ENCODE measurements at places on chromosomes 6 and 20.

DNA sequence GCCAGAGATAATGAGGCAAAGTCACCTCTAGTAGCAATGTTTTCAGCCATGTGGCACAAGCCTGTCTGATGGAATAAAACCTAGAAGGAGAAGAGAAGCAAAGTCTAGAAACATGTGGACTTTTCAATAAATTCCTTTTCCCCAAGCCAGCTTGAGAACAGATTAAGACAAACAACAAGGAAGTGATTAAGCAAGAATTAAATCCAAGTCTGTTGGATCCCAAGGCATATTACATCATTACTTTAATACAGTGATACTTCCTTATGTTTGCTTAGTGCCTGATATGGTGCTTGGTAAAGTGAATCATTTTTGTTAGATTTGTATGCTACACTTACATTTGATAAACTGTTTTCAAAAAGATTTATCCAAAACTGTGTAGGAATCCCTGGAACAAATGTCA, 260.3 kb upstream of the FAM83B start:
- peak; percentile 32 for DNase-seq

- DNase-seq = no peak
Measured at GRCh38 chr20:58374027-58374850, 14.8 kb upstream of the VAPB start.

GRCh38 chr20:1225783-1226654, at the start of gene RAD21L1:
Gene RAD21L1, plus strand, starts transcription at chr20:1226044. Its CDS starts 2,410 bp downstream, at chr20:1228454.
- peak; percentile 34 for DNase-seq

DNA sequence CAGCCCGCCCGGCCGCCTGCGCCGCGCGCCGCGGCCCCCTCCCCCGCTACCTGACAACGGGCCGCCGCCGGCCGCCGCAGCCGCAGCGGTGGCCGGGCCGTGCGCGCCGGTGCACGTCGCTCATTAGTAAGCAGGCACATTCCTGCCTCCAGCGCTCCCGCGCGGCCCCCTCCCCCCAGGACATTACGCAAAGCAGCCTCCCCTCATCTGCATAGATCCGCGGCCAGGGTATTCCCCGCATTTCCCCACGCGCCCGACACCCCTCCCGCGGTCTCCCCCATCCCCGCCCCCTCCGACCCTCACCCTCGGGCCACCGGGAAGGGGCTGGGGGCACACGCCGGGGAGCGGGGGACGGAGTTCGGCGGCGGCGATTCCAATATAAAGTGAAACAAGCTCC, at the start of gene HIVEP2:
Gene HIVEP2, minus strand, starts transcription at position 128 of the 397 bp plus-strand sequence. CDS start 170,438 bp downstream, outside the sequence.
- DNase-seq = peak; percentile 71

DNA sequence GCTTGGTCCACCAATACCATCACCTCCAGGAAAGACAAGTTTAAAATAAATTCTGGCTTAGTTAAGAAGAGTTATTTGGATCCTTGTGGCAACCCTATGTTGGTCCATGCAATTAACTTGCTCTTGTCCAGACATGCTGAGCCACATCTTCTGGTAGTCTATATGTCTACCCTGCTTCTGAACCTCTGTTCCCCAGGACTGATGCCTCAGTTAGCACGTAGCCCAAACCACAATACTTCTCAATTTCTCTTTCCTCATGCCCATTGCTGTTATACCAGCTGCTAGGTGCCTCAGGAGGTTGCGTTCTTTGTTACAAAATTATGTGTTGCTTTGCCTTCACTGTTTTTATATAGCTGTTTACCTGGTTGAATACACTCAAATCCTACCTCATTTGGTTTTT, 116.4 kb upstream of the KCNQ5 start:
- no peak for DNase-seq

DNA sequence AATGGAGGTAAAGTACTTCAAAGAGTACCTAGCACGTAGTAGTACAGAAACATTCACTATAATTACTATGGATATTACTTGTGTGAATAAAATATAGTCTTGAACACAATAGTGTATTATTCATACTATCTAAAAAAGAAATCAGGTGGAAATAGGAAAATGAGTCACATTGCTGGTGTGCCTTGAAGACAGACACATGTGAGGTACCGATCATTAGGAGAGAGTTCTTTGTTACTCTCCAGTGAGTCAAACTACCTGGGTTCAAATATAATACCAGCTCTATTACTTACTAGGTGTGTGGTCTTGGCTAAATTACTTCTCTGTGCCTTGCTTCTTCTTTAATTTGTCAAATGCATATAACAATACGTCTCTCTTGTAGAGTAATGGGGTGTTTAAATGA, 50.8 kb upstream of the BEND6 start:
- DNase-seq = no peak

GRCh38 chr6:167103041-167103891, 19.6 kb upstream of the CCR6 start:
- DNase-seq = no peak

GRCh38 chr6:41597246-41598000, 40.8 kb upstream of the MDFI start:
- no peak for DNase-seq

DNA sequence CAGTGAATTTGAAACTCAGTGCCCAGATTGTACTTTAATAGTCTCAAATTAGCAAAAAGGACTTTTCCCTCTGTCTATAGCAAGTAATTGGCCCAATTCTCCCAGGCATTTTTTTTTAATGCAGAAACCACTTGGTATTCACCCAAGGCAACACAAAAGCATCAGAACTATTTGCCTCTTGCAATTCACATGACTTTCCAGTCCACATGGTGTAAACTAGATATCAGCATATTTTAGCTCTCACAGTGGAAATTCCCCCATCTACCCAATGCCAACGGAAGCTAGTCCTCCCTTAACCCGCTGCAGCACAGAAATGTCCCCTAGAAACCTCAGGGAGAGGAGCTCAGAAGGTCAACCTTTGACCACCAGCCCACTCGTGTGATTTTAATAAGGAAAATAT, 103.4 kb upstream of the CDYL start:
- DNase-seq = no peak

DNA sequence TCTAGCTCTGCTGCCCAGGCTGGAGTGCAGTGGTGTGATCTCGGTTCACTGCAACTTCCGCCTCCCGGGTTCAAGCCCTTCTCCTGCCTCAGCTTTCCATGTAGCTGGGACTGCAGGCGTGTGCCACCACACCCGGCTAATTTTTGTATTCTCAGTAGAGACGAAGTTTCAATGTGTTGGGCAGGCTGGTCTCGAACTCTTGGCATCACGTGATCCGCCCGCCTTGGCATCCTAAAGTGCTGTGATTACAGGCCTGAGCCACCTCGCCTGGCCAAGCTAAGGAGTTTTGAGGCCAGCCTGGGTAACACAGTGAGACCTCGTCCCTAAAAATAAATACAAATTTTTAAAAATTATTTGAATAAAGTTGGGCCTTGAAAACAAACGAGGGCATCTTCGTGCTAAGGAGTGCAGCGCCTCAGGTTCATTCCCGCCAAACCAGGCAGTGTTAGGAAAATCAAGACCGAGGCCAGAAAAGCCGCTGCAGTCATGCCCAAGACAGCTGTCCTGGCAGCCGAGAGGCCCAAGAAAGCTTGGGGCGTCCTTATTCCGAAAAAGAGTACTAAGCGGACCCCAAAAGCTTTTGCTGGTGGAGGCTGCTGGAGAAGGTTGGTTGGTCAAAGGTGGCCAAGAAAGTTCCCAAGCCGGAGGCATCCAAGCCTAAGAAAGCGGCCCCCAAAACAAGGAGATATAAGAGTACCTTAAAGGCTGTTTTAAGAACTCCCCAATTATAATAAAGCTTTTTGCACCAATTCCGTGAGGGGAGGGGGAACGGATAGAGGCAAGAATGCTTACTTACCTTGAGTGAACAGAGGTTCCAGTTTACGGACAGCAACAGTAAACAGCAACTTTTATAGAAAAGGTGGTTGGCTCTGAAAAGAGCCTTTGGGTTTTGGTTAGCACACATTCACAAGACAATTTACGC, 109.0 kb downstream of the HFE start:
- DNase-seq = no peak

- DNase-seq = no peak
Measured at GRCh38 chr6:133040094-133040802, 200.9 kb upstream of the EYA4 start.

DNA sequence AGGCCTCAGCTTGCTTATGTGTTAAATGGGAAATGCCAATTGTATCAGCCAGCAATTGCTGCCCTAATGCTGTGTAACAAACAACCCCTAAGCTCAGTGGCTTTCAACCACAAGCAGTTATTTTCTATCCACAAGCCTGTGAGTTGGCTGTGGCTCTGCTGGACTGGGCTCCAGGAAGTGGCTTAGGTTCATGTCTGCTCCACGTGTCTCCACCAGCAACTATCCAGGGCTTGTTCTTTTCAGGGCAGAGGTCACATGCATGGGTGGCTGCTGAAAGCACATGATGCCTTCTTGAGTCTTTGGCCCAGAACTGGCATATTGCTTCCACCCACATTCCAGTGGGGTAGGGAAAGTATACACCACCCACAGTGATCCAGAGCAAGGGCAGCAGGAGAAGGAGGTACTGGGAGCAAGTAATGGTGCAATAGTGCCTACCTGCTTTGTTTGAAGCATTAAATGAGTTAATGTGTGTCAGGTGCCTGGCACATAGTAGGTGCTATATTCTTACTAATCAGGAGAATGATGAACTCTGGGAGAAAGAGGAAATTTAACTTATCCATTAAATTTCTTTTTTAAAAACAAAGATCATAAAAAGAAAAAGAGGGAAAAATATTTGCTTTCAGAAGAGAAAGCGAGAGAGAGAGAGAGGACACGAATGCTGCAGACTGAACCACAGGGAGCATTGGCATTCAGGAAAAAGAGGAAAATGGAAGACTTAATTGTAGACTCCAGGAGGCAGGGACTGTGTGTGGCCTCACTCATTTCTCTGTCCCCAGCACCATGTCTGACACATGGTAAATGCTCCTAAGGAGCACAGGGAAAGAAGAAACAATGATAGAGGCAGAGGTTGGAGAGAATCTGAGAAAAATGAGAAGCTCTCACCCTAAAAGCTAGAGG, 25.2 kb upstream of the RNF24 start:
- DNase-seq = no peak

- DNase-seq = no peak
Measured at GRCh38 chr20:60559462-60559861, 601.2 kb downstream of the CDH26 start.

GRCh38 chr20:63061771-63062100, 55.0 kb upstream of the BHLHE23 start:
- DNase-seq = no peak

DNA sequence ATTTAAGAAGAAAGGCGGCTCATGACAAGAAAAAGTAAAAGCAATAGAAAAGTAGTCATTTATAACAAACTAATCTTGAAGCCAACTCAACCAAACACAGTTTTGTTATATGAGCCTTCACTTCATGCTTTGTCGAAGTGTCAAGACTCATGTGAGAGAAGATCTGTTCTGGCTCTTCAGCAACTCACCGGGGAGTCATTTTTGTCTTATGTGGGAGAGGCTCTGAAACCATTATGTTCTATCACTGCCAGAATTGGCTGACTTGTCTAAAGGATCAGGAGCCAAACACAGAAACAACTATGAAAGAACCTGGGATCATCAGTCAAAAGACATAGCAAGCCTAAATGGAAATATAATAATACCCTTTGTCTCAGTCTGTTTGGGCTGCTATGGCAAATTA, 105.2 kb downstream of the CDK19 start:
- no peak for DNase-seq

- DNase-seq = no peak
Measured at GRCh38 chr6:73581293-73581692, 60.5 kb upstream of the EEF1A1 start.

GRCh38 chr20:56842056-56842455, 212.9 kb downstream of the TFAP2C start:
- no peak for DNase-seq

DNA sequence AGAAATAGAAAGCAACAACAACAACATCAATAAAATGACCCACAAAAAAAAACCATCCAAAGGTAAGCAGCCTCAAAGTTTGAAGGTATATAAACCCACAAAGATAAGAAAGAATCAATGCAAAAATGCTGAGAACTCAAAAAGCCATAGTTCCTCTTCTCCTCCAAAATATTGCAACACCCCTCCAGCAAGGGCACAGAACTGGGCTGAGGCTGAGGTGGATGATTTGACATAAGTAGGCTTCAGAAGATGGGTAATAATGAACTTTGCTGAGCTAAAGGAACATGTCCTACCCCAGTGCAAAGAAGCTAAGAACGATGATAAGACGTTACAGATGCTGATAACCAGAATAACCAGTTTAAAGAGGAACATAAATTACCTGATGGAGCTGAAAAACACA, 188.8 kb upstream of the BTBD3 start:
- no peak for DNase-seq

- DNase-seq = no peak
Measured at GRCh38 chr20:34945315-34946077, 10.1 kb downstream of the GSS start.

DNA sequence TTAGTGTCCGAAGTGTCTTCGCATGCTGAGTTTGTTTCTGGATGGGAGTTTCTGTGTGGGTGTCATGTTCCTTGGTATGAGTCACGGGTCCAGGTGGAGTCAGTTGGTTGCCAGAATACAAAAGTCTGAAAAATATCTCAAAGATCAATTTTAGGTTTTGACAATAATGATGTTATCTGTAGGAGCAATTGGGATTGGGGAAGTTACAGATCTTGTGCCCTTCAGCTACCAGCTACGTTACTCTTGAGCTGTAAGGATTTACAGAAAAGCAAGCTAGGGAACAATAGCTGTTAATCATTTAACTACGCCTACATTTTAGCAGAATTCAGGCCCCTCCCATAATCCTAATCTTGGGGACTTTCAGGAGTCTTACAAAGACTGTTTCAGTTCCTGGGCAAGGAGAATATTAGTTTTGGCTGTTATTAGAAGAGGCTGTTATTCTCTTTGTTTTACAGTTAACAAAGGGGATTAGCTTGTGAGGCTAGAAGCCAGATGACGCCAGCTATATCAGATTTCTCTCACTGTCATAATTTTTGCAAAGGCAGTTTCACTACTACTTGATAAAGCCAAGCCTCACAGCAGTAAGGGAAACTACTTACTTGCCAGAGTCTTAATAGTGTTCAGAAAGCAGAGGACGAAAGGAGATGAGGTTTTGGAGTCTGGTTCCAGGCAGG, 15.4 kb upstream of the SLC22A16 start:
- no peak for DNase-seq

DNA sequence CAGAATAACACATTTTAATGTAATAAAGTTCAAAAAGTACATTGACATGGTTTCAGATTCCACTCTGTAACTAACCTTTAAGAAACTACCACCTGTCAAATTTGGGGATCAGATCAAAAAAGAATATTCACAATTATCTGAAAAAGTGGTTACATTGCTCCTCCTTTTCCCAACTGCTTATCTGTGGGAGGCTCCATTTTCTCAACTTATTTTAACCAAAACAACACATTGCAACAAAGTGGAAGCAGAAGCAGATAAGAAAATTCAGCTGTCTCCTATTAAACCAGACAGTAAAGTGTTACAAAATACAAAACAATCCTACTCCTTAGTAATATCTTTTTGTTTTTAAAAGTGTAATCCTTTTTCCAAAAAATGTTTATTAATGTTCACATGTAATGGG, 61.4 kb downstream of the PDSS2 start:
- DNase-seq = no peak
